ENCODE measurements at places on chromosomes 5 and 9.

DNA sequence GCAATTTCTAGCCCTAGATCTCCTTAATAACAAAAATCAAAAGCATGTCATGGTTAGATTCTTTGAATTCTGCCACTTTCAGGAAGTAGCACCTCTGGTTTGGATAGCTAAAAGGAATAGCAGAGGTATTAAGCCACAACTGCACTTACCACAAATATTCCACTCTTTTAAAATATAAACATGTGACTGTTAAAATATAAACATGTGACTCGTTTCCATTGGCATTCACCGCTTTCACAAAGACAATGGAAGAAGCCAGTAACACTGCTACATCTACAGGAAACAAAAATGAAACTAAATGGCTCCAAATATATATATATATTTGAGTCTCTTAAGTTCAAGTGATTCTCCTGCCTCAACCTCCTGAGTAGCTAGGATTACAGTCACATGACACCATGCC, 222.9 kb downstream of the ARL15 start:
- no peak for DNase-seq

DNA sequence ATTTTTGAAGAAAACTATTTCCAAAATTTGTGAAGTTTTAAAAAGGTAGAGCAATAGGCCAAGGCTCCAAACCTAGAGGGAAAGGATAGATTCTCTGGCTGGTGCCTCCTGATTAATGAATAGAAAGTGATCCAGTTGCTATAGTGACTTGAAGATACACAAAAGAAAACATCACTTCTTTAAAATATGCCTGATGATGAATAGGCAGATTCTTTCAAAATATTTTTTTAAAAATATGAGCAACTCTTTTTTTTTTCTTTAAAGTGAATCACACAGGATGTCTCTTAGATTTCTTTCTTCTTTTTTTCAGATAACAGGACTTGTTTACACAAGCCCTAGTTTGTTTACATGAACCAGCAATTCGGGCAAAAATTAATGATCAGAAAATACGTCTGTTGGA, 124.4 kb downstream of the RFK start:
- DNase-seq = no peak

GRCh38 chr5:171633776-171634470, 151.7 kb upstream of the SMIM23 start:
- no peak for DNase-seq

DNA sequence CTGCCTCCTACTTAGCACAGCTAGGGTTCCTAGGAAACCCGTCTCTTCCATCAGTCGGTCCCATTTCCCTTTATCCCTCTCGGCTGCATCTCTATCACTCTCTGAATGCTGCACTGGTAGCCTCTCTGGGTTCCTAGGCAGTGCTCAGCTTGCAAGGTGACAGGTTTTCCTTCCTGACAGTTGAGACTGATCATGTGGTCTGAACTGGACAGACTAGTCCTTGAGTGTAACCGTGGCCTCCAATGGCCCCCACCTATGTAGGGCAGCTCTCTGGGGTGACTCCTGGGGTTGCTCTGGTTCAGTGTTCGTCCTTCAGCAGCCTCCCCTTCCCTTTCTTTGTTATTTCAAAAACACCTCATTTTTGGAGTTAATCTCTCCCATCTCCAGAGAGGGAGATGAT, 3.8 kb downstream of the TMEM8B start:
- DNase-seq = no peak
